ENCODE measurements at places on chromosomes 11 and 22.

DNA sequence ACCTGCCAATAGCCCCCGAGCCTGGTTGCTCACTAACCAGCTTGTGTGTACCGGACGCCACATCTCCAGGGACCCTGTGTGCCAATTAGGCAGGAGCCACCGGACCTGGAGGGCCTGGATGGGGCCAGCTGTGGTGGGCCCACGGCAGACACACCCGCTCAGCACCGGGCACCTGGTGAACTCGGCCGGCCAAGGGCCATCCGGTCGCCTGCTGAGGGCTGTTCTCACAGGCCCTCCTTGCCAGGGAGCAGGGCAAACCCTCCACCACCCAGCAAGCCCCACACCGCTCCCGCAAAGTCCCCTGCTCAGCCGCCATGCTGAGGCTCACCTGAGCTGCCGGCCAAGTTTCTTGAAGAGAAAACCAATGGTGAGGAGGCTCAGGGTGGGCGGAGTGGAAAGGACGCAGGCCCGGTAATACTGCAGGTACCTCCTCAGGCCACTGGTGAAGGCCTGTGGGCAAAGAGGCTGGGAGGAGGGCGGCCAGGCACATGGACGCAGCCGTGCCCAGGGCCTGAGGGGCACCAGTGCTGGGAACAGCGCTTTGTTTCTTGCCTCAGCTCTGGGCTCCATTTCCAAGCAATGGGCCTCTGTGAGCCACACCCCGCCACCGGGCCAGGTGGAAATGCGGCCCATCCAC lies 17.1 kb downstream of the TUBGCP6 start:
- no peak for DNase-seq

DNA sequence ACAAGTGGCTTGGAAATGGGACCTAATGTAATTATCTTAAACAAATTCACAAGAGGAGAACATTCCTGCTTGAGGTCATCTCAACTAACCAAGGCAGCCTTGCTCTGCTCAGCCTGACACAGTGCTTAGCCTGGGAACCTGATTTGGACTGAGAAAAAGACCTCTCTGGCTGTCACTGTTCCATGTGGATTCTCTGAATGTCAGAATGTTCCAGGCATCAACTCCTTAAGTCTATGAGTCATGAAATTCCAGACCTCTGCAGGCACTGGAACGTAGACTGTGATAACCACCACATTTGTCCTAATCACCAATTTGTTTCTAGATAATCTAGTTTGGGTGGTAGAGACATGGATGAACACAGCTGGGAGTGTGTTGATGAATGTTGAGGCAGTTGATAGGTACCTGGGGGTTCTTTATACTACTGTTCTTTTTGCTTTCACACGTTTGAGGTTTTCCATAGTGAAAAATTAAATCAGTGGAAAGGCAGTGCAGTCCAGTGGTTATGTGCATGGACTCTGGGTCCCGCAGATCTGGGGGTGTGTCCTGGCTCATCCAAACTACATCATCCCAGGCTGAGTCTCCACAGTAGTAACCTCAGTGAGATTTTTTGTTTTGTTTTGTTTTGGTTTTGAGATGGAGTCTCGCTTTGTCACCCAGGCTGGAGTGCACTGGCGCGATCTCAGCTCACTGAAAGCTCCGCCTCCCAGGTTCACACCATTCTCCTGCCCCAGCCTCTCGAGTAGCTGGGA lies 269.6 kb downstream of the MN1 start:
- DNase-seq: peak; percentile 82

DNA sequence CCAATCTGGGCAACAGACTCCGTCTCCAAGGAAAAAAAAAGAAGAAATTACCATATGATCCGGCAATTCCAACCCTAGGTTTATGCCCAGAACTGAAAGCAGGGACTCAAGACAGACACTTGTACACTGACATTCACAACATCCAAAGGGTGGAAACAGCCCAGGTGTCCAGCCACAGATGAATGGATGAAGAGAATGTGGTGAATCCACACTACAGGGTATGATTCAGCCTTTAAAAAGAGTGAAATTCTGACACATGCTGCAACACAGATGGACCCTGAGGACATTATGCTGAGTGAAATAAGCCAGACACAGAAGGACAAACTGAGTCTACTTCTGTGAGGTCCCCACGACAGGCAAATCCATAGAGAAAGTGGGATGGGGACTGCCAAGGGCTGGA lies 43.9 kb downstream of the SGSM3 start:
- DNase-seq: peak; percentile 29

DNA sequence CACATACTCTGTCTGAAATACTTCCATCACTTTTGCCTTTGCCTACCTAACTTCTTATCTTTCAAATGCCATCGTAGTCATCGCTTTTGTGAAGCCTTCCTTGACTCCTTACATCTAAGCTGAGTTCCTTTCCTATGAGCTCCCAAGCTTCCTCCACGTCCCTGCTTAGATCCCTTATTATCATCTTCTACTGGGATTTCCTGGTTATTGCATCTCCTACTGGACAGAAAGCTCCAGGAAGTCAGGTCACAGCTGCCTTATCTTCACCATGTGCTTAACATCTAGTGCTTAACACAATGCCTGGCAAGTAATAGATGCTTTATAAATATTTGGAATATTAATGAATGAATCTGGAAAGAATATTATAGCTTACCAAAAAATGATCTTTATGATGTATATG lies 5.9 kb downstream of the YPEL4 start:
- DNase-seq: peak; percentile 44

DNA sequence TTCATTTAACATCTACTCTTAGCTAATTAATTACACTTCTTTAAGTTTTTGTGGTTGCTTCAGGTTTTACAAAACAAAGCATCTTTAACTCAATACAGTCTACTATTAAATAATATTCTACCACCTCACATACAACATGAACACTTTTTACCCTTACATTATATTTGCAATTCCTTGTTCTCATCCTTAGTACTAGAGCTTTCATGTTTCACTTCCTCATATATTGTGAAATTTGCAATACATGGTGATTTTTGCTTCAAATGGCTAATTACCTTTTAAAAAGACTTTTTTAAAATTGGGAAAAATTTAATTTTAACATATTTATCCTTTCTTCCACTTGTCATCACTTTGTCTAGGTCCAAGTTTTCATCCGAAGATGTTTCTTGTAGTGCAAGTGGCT lies 37.5 kb downstream of the RSF1 start:
- DNase-seq: no peak

DNA sequence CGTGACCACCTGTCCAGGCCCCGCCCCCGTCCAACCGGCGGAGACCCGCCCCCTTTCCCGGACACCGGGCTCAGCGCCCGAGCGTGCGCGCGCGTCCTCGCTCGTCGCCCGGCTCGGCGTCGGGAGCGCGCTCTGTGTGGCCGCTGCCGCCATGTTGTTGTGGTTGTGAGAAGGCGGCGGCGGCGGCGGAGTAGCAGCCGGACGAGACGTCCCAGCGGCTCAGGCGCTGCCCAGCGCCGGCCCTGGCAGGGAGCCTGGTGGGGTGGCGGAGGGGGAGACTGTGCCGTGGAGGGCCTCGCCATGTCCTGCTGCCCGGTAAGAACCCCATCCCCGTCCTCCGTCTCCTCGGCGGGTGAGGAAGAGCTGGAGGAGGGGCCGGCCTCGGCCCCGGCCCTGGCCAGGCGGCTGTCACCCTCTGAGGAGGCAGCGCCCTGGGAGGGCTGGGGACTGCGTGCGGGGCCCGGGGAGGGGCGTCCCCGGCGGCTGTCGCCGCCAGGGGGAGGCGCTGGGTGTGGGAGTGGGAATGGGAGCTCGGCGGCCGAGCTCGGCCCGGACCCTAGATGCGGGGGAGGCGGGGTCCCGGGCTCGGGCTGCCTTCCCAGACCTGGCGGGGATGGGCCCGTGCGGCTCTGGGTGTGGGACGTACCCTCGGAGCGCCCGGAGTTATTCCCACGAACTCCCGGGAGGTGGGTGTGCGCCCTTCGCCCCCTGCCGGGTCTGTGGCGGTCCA lies at the start of gene MTMR3:
Gene MTMR3 (plus strand): TSS at position 130 of the 730 bp plus-strand sequence. CDS start 87,886 bp downstream, outside the sequence.
- peak; percentile 84 for DNase-seq

- no peak for DNase-seq
Measured at GRCh38 chr11:69821511-69822040, 2.4 kb upstream of the FGF3 start.

DNA sequence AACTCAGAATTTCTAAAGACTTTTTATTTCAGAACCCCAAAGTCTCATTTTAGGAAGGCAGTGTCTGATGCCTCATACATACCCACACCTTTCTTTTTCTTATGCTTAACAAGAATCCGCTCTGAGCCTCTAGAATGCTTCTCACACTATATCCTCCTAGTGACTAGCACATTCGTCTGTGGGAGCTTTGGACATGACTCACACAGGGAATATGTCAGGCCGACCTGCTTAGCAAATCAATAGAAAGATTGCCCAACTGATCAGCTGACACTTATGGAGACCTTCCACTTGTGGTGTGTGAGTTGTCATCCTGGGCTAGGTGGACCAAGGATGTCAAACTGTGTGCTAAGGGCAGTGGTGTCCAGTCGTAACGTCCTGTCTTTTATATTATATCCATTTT lies 129.9 kb upstream of the TTC12 start:
- DNase-seq: peak; percentile 56

All from IMR-90 (cell line).